ENCODE measurements at places on chromosomes 4 and X. TPM values are rescaled to one million over a fixed set of nuclear protein-coding genes. Genes with fewer than 3 reads are reported as not detected.

The UGT2A1 gene
- not detected for total RNA-seq

The GPR143 gene
- not detected for total RNA-seq

The CXCL1 gene
- total RNA-seq, result not detected

The SHROOM2 gene
- not detected for total RNA-seq

The RNF4 gene
- 93.6 TPM for total RNA-seq

The GAB1 gene
- 12.0 TPM for total RNA-seq

The H2AZ1 gene
- total RNA-seq, result 122 TPM

The SCML1 gene
- total RNA-seq, result 6.4 TPM

The INPP4B gene
- total RNA-seq, result 0.22 TPM

The PABPC1L2B gene
- total RNA-seq, result not detected

The PHOX2B gene
- total RNA-seq, result not detected

The PPEF1 gene
- total RNA-seq, result not detected

The JCHAIN gene
- total RNA-seq, result 47.0 TPM

The P2RY10 gene
- 80.5 TPM for total RNA-seq

DNA sequence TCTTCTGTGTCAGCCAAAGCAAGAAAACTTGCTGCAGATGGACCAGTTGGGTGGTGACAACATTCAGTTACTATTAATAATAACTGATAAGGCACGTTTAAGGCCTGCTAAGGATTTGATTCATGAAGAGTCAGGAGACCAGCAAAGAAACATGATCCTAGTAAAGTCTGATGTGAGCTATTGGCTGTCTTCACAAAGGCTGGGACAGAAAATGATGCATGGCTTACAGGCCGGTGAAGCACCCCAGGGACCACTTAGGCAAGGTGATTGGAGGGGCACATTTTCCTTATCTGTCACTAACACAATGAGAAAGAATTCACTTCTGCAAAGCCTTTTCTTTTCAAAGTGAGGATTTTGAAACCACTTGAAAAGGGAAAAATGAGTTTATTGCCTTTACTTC is 65.4 kb upstream of the TRPC3 start:
- no peak for DNase-seq

DNA sequence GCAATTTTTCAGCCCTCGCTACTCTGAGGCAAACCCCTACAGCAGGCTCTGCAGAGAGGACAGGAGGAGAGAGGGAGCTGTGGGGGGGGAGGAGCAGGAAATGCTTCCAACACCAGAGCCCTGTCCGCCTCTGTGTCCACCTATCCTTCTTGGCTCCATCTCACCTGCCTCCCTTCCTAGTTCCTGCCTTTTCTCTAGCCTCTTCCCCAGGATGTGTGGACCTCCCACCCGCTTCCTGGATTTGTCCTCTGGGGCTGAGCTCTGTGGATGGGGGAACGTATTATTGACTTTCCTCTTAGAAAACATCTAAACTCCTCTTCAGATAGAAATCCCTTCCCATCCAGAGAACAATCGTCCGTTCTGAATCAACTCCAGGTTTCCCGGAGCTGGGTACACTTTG is 14.4 kb downstream of the ASMT start:
- no peak for DNase-seq

GRCh38 chr4:134935320-134935719 is 733.7 kb upstream of the PABPC4L start:
- DNase-seq, result no peak

DNA sequence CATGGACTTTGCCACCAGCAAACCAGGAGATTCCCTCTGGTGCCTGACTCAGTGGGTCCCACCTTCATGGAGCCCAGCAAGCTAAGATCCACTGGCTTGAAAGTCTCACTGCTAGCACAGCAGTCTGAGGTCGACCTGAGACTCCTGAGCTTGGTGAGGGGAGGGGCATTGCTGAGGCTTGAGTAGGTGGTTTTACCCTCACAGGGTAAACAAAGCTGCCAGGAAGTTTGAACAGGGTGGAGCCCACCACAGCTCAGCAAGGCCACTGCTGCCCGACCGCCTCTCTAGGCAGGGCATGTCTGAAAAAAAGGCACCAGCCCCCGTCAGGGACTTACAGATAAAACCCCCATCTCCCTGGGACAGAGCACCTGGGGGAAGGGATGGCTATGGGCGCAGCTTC is 28.1 kb downstream of the FAM9A start:
- DNase-seq, result no peak

DNA sequence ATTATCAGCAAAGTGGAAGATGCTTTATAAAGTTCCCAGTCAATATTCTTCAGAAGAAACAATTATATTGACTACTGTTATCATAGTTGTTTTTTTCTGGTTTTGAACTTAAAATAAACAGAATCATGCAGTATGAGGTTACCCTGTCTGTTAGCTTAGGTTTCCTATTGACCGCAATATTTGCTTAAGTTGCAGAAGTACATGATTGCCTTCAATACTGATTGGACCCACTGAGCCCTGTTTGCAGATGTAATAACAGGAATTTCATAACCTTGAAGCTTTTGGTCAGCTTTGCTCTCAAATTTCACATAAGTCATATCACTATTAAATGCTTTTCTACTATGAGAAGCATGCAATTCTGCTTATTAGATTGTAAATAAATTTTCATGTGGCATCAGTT is 229.1 kb upstream of the FSTL5 start:
- DNase-seq, result no peak

DNA sequence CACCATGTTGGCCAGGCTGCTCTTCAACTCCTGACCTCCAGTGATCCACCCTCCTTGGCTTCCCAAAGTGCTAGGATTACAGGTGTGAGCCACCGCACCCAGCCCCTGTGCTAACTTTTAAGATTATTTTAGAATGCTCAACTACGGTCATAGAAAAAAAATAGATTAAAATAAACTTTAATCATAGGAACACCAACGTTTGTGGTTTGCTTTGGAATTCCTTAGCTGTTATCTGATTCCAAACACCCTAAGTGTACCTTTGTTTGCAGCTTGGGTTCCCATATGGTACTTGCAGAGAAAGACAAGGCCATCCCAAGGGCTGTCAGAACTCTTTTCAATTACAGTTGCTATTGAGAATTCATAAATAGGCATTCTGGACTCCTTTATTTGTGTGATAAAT is 90.1 kb upstream of the EFHC2 start:
- no peak for DNase-seq

DNA sequence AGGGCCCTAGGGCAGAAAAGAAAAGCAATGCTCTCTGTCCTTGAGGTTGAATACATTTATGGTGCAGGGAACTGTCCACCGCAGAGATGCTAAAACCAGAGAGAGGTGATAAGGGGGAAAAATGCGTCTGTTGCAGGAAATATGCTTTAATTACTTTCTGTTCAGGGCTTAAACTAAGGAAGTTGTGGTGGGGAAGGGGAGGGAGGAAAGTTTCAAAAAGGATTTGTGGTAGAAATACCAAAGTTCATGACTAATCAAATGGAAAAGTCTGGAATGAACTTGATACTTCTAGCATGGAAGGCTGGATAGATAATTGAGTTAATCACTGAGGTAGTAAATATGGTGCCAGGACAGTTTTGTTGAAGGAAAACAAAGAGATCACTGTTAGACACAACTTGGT is 99.0 kb downstream of the ASB9 start:
- no peak for DNase-seq

GRCh38 chr4:4658052-4658451 is 116.2 kb upstream of the STX18 start:
- DNase-seq, result no peak

DNA sequence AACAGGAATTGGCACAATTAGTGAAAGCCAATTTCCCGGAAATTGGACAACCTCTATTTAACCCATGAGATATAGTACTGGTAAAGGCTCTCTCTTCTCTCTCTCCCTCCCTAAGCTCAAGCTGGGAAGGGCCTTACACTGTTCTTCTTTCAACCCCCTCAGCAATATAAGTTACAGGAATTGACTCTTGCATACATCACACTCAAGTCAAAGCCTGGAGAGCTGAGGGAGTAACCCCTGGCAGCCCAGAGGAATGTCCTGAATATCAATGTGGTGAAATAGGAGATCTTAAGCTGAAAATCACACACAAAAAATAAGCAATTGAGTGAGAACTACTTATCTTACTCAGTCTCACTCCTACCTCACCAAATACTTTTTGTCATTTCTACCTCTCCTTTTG is 186.9 kb upstream of the SPOCK3 start:
- DNase-seq, result no peak

DNA sequence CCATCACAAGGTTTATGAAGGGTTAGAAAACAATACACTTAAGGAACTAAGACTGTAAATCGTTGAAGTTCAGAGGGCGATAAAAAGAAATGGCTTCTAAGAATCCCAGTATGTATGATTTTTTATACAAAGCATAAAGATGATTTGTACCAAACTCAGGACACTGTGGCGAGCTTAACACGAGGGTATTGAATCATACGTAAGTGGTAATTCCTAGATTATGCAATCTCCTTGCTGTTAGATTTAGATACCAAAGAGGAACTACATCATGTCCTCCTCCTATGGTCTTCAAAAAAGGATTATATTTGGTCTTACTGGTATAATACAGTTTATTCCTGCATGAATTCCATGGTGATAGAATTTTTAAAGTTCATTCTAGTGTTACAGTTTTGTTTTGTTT is 23.9 kb downstream of the NFKB1 start:
- no peak for DNase-seq

GRCh38 chr4:22502895-22503814 is 12.7 kb downstream of the ADGRA3 start:
- DNase-seq, result no peak

DNA sequence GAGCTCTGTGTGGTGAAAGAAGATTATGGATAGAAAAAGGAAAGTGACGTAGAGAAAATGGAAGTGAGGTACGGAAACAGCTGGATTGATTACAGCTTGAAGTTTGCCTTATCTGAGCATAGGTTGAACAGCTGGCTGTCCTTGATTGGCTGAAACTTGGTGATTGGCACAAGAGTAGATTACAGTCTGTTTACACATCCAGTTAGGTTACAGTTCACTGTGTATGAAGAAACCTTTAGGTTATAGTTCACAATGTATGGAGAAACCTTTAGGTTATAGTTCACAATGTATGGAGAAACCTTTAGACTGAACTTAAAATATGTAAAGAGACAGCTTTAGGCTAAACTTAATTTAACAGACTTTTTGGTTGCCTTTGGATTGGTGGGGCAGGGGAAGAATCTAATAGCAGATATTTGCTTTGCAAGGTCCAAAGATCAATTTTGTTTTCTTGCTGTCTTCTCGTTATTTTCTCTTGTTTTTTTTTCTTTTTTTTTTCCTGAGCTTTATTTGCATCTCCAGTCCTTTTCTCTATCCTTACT is 15.6 kb upstream of the ART3 start:
- no peak for DNase-seq

DNA sequence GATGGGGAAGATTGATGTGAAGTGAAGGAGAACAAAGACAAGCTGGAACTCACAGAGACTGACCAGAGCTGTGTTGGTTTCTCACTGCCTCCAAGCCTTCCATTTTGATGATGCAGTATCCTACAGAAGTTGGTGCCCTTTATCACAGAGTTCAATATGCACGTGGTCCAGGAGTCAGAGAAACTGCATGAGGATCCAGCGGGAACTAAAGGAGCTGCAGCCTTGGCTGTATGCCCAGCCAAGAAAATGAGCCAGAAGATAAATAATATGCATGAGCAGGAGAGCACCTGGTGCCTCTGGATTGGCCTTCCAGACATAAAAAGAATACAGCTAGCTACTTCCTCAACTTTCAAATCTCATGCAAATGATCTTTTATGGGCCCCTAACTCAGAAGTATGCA is 44.3 kb upstream of the DCLK2 start:
- DNase-seq, result no peak

- DNase-seq, result no peak
These were observed 61.7 kb downstream of the TMA16 start for GRCh38 chr4:163556177-163556576.

GRCh38 chrX:27086237-27086636 is 376.9 kb downstream of the PPP4R3C start:
- no peak for DNase-seq

DNA sequence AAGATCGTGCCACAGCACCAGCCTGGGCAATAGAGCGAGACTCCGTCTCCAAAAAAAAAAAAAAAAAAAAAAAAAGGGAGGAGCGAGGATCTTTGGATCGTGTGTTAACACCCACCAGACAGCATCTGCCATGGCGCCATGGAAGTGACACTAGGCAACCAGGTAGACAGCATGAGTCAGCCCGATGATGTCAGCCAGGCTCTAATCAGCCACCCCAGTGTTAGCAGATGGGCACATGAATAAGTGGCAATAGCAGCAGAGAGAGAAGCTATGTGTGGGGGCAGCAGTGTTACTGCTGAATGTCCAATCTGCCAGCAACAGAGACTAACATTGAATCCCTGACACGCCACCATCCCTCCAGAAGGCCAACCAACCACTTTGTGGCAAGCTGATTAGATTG is 6.6 kb downstream of the SYN1 start:
- DNase-seq, result no peak

- DNase-seq, result no peak
These were observed 35.9 kb upstream of the STK26 start for GRCh38 chrX:131987252-131987651.

DNA sequence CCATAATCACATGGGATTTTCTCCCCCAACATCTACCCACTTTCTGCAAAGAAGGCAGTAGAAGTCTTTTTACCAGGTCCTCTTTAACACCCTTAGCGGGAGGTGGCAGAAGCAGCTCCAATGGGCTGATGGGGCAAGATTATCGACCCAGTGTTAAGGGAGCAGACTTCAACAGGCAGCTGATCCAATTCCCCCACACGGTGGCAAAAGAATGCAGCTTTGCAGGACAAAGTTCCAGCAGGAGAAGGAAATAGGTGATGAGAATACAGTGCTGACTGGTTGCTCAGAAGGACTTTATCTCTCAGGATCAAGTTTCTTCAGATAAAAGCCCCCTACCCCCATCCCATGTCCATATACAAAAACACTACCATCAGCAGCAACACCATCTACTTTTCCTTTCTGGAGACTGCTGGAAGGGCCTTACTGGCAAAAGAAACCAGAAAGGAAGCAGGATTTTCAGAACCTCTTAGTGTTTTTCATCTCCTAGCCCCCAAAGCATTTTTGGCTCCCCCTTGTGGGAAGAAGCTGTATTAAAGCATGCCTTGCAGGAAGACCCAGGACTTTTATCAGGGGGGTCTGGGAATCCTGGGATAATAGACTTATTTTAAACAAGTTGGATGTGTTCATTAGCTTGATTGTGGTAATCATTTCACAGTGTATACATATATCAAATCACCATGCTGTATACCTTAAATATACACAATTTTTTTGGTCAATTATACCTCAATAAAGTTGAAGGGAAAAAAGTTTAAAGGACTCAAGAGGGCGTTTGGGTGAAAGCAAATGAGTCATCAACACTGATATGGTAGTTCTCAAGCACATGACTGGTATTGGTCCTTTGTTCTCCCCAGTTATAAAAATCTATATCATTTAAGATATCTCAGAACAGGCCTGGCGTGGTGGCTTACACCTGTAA is 146.4 kb downstream of the GPC3 start:
- no peak for DNase-seq

All from activated B cell treated with CpG ODN at 0.5 μM for 24 hours (primary cell).